A549 treated with DMSO at 1 μM for 4 hours (cell line): ENCODE measurements at places on chromosomes 13 and 19. TPM values are rescaled to one million over a fixed set of nuclear protein-coding genes. Genes with fewer than 3 reads are reported as not detected.

The CIRBP gene
- 89.0 to 226 TPM (median 98.8 TPM) in 5 replicates for total RNA-seq

The GRWD1 gene
- 103 to 135 TPM (median 120 TPM) in 5 replicates for total RNA-seq

The TEKTIP1 gene
- total RNA-seq = 0.16 TPM in 1 of 5 replicates, not detected in the others

The ZNF234 gene
- total RNA-seq = 1.8 to 3.3 TPM (median 2.7 TPM) in 5 replicates

The SLC46A3 gene
- total RNA-seq = 1.8 to 2.3 TPM (median 1.9 TPM) in 5 replicates

The BRCA2 gene
- 4.5 to 6.2 TPM (median 5.6 TPM) in 5 replicates for total RNA-seq

The KPNA3 gene
- 23.8 to 30.7 TPM (median 28.8 TPM) in 5 replicates for total RNA-seq
